ENCODE measurements at places on chromosomes 11 and 22.

DNA sequence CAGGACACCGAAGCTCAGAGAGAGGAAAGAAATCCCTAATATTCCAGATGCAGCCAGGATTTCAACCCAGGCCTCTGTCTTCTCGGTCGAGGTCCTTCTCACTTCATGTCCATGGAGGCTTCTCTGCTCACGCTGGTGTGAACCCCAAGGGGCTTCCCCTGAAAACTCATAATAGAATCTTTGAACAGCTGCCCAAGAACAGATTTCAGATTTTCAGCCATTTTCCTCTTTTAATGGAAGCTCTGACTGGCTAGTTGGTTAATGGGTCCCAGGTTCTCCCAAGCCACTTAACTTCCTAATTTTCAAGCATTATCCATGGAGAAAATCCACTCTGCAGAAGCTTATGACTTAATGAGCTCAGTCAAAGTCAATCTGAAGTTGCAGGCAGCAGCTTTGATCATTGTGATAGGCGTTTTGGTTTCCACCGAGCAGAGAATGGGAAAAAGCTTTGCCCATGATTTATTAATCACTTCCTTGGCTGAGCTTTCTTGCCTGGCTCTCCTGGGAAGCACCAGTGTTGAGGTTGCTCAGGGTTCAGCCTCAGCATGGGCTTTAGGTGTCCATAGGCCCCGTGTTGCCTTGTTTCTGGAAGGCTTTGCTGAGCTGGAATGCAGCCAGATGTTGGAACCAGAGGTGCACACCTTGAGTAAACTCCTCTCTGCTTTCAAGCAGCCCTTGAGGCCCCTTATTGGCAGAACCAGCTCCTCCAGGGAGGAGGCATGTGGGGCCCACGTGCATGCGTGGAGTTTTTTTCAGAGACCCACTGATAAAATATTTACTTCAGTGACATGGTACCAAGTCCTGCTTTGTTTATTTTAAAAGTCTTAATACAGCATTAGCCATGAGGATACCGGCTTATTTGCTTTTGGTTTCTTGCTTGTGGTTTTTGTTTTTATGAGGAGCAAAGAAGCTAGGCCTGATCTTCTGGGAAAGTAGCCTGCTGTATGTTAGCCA is 25.5 kb downstream of the LDLRAD3 start:
- no peak for DNase-seq

DNA sequence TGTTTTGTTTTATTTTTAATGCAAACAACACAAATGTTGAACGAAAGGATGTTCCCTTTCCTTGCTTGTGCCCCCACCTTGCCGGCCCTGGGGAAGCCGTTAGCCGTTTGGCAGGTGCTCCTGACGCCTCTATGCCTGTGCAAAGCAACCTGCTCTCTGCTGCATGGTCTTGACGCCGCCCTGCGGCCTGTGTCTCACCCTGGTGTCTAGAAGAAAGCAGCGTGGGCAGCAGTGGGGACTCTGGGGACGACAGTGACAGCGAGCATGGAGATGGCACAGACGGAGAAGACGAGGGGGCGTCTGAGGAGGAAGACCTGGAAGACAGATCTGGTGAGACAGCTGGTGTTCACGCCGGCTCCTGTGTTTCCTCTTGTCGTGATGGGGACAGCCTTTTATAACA is 5.5 kb downstream of the PHRF1 start:
- no peak for DNase-seq

DNA sequence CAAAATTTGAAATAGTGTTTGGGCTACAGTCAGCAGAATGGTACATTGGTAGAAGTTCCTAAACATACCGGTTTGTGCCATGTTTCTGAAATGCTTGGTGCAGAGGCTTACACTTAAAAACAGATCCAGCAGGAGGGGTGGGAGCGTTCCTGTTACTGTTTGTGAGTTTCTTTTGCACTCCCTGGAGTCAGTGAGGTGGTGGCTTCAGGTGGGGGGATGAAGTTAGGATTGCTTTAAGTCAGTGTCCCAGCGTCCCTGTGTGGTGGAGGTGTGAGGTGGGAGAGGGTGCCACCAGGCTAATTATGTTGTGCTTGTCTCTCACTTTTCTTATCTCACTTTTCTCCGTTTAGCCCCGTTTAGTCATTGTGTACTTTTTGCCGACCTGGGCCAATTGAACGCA is 9.7 kb downstream of the TNRC6B start:
- no peak for DNase-seq

GRCh38 chr11:69644962-69645675 is 4.2 kb downstream of the CCND1 start:
- no peak for DNase-seq

- DNase-seq, result no peak
Observed at GRCh38 chr11:17643506-17644405, 75.6 kb upstream of the MYOD1 start.

GRCh38 chr22:29128891-29129807 is 56.3 kb downstream of the KREMEN1 start:
- peak; percentile 36 for DNase-seq

DNA sequence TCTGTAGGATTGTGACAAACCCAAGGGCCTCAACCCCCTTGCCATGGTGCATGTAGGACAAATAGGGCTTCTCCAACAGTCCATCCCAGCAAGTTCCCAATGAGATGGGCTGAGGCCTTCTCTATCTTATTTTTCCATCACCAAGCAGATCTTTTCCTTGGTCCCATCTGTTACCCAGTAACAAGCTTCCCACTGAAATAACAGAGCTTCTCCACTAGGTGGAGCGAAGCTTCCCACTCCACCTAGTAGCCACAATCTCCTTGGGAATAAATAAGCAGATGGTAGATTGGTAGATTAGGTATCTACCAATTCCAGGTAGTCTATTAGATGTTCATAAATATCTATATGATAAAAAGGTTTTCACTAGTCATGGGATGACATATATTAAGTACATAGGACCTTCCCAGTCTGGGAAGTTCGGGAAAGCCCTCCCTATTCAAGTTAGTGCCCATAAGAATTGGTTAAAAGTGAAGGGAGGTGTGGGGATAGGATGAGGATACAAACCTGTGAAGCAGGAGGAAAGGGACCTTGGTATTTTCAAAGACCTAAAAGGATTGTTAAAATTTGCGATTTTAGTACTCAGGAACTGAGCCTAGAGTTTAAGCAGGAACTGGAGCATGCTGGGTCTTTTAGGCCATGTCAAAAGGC is 5.9 kb upstream of the OR52L1 start:
- peak; percentile 30 for DNase-seq

DNA sequence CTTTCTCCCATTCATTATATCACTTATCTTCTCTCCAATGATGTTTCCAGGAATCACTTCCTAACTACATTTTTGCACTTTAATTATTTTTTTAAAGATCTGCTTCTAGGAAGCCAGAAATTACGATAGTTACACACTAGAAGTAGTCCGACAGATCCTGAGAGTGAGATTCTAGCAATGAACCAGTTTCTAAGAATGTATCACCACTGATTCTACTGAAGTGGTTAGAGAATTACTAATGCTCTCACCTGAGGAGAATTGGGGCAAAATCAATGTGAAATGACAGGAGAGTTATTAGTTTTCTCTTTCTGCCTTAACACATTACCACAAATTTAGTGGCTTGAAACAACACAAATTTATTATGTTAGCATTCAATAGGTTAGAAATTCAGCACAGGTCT is 241.2 kb downstream of the CASP12 start:
- no peak for DNase-seq

DNA sequence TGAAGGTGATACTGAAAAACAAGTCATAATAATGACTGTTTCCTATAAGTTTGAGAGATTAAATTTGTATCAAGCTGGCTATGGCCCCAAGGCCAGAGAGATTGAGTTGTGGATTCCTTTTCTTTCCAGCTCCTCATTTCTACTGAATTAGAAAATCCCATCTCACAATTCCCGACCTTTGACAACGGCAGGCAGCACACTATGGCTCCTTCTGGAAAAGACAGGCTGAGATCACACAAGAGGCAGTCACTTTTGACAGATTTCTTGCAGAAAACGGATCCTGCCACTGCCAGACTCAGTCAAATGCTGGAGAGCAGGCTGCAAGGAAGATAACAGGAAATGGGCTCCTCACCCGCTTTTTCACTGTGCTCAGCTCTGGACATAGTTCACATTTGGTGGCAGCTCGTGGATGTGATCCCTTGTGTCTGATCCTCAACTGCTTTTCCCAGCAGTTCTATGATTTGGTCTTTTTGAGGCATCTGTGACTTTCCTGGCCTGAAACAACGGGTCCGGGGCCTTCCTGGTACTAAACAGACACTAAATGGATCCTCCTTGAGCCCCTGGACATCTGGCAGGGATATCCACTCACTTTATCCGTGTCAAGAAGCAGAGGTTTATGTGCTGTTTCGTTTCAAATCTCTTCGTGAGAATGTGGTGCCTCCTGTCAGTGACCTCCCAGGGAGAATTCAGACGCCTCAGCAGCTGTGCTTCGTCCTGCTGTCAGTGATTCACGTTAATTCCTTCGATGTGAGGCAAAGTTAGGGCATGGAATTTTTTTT is 26.1 kb upstream of the RTL6 start:
- DNase-seq, result peak; percentile 42

- peak; percentile 90 for DNase-seq
Observed at GRCh38 chr22:37166675-37167066, 17.0 kb upstream of the IL2RB start.

DNA sequence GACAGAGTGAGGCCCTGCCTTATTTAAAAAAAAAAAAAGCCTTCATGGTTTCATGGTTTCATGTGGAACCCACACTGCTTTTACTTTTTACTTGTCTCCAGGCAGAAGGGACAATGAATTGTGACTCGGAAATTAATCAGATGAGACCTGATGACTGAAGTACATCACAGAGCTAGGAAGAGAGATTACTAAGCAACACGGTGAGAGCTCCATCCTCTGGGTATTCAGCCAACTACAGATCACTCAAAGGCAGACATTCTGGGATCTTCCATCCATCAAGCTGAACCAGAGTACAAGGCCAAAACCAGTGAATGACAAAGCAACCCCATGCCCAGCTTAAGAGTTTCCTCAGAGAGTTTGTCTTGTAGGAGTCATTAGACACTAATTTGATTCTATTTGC is 433.2 kb downstream of the SOX6 start:
- DNase-seq, result no peak

DNA sequence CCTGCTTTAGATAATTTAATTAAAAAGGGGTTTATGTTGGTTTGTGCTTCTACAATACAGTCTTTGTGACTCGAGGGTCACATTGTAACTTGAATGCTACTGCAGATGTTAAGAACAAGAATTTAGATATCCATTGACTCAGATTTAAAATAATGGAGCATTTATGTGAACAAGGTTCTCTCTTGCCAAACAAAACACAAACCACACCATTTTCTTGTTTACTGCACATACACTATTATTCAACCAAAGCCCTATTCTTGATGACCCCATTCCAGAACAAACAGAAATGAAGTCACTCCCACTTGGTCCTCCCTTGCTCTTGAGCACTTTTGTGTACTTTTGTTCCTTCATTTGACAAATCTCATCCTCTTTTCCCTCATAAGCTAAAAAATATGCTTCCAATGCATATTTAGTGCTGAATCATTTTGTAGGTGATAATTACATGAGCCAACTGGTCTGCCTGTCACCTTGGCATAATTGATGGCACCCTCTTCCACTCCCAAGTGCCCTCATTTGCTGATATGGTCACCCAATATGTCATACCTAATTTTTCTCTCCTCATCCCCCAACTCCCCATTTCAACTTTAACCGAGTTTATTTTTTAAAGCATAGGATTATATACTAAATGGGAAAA is 2.8 kb downstream of the C11orf71 start:
- no peak for DNase-seq

DNA sequence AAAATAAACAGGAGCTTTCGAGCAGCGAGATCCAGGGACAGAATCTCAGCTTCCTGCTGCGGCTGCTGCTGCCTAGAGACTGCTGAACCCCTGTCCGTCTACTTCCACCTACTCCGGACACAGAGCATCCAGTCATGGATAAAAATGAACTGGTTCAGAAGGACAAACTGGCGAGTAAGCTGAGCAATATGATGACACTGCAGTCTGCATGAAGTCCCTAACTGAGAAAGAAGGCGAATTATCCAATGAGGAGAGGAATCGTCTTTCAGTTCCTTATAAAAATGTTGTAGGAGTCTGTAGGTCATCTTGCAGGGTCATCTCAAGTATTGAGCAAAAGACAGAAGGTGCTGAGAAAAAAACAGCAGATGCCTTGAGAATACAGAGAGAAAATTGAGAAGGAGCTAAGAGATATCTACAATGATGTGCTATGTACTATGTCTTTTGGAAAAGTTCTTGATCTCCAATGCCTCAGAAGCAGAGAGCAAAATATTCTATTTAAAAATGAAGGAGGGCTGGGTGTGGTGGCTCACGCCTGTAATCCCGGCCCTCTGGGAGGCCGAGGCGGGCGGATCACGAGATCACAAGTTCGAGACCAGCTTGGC is 11.1 kb upstream of the MS4A2 start:
- DNase-seq, result no peak

- DNase-seq, result no peak
Observed at GRCh38 chr11:62069986-62070919, 53.6 kb upstream of the INCENP start.

GRCh38 chr11:31478223-31478590 is 31.2 kb downstream of the IMMP1L start:
- no peak for DNase-seq

GRCh38 chr11:85109141-85109540 is 518.0 kb downstream of the DLG2 start:
- DNase-seq, result no peak

GRCh38 chr11:774873-775592 is 2.3 kb downstream of the GATD1 start:
- DNase-seq, result no peak

DNA sequence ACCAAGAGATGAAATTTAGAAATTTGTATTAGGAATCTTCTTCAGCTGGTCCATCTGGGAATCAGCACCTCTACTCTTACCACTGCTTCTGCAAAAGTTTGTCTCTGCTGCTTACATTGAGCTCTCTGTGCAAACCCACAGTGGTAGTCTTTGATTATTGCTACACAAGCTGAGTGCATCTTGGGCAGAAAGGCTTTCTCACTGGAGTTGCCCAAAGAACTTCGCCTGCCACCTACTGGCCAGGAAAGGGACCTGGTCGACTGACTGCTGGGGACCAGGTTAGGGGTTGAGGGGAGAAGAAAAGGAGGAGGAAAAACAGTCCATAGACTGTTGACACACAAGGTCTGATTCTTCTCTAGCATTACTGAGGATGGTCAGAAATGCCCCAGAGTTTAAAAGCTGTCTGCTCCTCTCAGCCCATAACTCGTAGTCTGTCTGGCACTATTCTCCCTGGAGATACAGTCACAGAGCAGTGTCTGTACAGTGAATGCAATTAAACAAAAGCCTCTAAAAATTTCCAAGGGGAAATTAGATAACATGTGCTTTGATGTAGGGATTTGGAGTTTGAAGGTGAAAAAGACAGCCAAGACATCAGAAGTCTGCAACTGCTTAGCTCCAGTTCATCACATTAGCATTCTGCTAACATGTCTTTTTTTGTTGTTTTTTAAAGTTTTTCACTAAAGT is 215.0 kb upstream of the CTSC start:
- peak; percentile 38 for DNase-seq

DNA sequence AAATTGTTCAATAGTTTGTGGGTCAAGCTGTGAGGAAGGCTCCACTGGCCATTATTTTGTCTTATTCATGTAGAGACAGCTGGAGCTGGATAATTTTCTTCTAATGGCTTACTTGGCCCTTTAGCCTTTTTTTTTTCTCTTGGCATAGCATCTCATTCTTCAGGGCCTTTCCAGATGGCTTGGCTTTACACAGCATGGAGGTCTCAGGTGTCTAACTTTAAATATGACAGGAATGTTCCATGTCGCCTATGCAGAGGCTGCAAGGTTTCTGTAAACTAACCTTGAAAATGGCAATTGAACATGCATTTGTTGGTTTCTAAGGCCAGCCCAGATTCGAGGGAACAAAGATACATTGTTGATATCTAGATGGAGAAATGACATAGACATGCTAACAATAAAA is 247.9 kb upstream of the CNTN5 start:
- DNase-seq, result no peak

- DNase-seq, result no peak
Observed at GRCh38 chr22:43236411-43237166, 49.7 kb upstream of the TTLL12 start.
